ENCODE measurements at places on chromosomes 3 and 15.

DNA sequence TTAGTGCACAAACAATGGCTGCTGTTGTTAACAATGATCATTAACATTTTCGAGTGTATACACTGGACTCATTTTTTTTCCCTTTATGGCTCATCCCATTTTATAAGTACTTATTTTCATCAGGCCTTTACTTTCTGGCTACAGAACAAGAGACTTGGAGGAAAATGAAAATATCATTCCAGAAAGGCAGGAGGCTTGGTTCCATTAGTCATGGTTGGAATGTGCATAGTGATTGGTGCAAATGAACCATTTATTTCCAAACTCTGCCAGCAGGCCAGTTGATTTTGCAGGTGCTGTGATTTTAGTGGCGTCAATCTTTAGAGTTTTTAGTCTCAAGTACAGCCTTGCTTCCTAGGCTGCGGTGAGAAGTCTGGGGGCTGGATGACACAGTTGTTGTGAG is 151.8 kb downstream of the ITPR1 start:
- no peak for DNase-seq
- H3K36me3 ChIP-seq = peaks cover 20% of the 10 kb centered on the region
- no peak overlapping the region for H3K4me3 ChIP-seq
- peaks cover 11% of the 10 kb centered on the region for H3K4me1 ChIP-seq
- H3K27me3 ChIP-seq = no peaks in the 10 kb centered on the region

DNA sequence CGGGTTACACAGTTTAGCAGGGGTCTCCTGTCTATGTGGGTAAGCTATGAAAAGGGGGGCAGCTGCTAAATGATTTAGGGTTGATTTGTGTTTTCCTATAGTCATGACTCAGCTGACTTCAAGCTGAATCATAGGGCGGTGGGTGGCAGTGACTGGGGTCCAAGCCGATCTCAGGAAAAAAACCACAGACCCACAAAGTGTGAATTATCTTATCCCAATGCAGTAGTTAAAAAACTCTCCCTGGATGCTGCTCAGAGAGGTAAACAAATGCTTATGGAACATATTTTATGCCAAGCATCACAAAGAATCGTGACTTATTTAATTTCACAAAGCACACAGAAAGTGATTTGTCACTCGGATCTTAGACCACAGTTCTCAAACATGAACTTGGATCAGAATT is 18.4 kb upstream of the TOPAZ1 start:
- DNase-seq = no peak
- H3K4me1 ChIP-seq = no peaks in the 10 kb centered on the region
- H3K36me3 ChIP-seq = no peaks in the 10 kb centered on the region
- peaks cover 15% of the 10 kb centered on the region for H3K27me3 ChIP-seq

DNA sequence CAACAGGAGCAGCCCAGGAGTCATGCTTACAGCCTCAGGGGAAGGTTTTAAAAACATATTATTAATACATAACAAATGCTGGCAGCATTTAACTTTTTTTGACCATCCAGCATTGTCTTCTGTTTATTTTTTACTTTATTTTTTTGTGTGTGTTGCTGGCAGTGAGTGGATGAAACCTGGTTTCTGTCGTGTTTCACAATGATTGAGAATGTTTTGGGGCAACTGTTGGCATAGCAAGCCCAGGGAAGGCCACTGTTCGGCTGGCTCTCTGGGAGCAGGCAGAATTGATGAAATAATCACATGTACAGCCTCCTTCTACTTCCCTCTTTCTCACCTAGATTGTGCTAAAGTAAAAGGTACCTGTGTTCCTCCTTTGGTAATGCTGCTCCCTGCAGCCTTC is 190.2 kb downstream of the NR1D2 start:
- no peak overlapping the region for H3K4me3 ChIP-seq
- H3K27ac ChIP-seq = no peak overlapping the region
- H3K4me1 ChIP-seq = no peaks in the 10 kb centered on the region
- no peaks in the 10 kb centered on the region for H3K27me3 ChIP-seq
- no peak for DNase-seq

GRCh38 chr15:69513450-69513960 is 60.9 kb downstream of the RPLP1 start:
- DNase-seq = no peak
- H3K27ac ChIP-seq = no peak overlapping the region
- no peaks in the 10 kb centered on the region for H3K36me3 ChIP-seq
- peaks cover 10% of the 10 kb centered on the region for H3K4me1 ChIP-seq
- no peak overlapping the region for H3K4me3 ChIP-seq
- H3K27me3 ChIP-seq = peaks cover 37% of the 10 kb centered on the region

DNA sequence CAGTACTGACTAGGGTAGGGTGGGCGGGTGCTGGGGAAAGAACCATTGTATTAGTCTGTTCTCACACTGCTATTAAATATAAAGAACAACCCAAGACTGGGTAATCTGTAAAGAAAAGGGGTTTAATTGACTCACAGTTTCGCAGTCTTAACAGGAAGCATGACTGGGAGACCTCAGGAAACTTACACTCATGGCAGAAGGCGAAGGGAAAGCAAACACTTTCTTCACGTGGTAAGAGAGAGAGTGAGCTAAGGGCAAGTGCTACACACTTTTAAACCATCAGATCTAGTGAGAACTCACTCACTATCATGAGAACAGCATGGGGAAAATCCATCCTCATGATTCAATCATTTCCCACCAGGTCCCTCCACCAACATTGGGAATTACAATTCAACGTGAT is 98.0 kb downstream of the OXSM start:
- H3K36me3 ChIP-seq = no peaks in the 10 kb centered on the region
- no peaks in the 10 kb centered on the region for H3K4me1 ChIP-seq
- H3K27ac ChIP-seq = no peak overlapping the region
- no peak overlapping the region for H3K4me3 ChIP-seq
- no peak for DNase-seq
- peaks cover 10% of the 10 kb centered on the region for H3K27me3 ChIP-seq
